ENCODE measurements at places on chromosomes 6 and 20. TPM values are rescaled to one million over a fixed set of nuclear protein-coding genes. Genes with fewer than 3 reads are reported as not detected.

- DNase-seq = no peak
Observed at GRCh38 chr6:25038999-25039398, 103.2 kb upstream of the RIPOR2 start.

DNA sequence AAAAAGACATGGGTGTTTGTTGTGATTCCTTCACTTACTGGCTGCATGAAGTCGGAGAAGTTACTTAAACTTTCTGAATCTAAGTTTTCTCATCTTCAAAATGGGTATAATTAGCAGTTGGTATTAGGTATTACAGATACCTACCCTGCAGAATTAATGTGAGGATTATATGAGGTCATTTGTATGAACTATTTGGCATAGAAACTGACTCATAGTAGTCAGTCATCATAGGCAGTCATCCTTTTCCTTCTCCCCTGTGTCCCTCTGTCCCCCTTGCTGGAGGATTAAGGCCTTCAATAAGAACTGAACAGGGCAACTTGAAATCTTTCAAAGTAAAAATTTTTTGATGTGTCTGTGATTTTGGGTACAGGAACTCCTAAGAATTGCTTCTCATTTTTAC, 26.3 kb downstream of the RALGAPB start:
- DNase-seq = no peak

The EFCAB8 gene
- 0.55 TPM for polyA plus RNA-seq

The CCN2 gene
- polyA plus RNA-seq = 243 TPM
